CD4-positive, alpha-beta T cell treated with Interleukin-17A for 4 hours (primary cell): ENCODE measurements at places on chromosomes 12 and 14.

DNA sequence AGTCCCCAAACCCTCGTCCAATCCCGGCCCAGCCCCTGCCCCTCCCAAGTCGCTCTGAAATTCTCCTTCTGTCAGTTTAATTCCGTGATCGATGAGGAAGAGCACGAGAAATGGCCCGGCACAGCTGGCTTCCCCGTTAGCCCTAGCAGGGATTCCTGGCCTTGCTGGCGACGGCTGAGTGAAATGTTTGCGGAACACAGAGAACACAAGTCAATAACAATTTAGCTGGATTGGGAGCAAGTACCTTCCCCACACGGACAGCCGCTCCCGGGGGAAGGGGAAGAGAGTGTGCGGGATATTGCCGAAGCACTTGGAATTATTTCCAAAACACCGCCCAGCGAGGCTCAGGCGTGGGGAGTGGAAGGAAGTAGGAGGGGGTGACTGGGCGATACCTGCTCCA is 134.6 kb downstream of the RBM19 start:
- no peak for DNase-seq

- DNase-seq, result no peak
Measured at GRCh38 chr12:50119387-50119786, 7.4 kb downstream of the COX14 start.

GRCh38 chr12:58727521-58727920 is 192.8 kb downstream of the LRIG3 start:
- no peak for DNase-seq

DNA sequence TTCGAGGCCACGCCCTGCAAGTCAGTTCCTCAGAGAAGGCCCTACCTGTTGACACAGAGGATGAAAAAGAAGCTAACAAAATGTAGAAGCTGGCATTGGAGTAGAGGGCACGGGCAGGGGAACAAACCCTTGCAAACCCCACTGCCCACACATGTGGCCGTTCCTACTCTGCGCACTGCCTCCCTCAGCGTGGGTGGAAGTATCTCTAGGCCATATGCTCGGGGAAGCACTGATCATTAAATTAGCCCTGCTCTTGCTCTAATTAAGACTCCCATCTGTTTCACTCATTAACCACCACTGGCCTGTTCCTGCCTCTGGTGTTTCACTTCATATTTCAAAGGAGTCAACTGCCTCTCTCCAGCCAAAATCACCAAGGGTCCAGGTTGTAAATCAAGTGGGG is 201.2 kb upstream of the SFSWAP start:
- DNase-seq, result no peak

GRCh38 chr12:72133497-72134055 is 138.6 kb upstream of the TRHDE start:
- no peak for DNase-seq

DNA sequence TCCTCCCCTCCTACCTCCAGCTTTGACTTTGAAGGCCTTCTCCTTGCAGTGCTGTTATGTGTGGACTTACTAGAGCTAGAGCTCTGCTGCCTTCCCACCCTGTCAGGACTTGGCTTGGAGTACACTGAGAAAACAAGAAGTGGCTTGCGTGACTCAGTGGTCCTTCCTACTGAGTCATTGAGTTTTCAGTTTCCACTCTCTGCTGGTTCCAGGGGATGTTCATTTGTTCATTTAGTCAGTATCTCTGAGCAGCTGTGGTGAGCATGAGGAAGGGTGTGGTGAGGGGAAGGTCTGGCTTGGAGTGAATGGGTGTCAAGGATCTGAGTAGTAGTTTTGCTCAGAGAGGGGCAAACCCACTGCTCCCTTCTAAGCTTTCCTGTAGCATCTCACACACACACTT is 17.2 kb upstream of the ELK3 start:
- DNase-seq, result peak; percentile 74

DNA sequence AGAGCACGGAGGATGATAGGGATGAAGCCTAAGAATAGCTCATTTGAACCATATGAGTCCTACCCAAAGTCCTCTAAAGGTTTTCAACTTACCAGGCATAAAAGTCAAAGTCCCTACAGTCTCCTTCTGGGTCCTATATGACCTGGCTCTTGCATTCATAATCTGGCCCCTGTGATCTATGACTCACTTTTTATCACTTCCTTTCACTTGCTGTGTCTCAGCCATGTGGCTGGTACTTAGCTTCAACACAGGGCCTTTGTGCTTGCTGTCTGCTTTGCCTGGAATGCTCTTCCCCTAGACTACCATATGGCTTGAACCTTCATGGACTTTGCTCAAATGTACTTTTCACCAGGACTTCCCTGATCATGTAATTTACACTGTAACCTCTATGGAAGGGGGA is 137.6 kb upstream of the TMTC1 start:
- no peak for DNase-seq

DNA sequence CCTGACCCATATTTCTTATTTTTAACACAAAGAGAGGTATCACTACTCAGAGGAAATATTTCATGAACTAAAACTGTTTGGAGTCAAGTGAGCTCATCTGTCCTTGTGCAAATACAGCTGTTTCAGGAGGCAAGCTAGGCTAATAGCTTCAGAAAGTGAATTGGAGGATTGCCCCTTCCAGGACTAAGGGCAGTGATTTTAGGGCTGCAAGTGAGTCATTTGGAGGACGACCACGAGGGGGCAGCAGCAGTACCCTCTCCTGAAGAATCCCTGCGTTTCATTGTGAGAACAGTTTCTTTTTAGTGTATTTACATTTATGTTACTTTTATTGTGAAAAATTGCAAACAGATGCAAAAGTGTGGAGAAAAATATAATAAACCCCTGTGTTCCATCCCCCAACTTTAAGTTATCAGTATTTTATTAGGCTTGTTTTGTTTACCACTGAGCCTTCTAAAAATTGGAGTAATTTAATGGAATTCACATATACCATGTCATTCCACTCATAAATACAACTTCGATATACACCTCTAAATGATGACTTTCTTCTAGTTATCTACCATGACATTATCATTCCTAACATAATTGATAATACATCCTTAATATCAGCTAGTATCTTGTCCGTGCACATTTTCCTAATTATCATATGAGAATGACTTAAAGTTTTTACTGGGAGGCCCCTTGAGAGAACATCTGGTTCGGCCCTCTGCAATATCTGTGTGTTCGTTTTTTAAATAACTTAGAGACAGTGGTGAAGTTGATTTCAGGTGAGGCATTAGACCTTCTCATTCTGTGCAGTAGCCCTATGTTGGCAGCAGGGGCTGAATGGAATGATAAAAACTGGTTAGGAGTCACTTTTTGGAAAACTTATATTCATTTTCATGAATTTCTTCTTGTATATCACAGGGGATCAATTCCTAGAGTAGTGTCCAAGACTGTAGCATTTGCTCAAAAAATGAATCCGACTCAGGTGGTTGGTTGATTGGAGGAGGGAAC is 13.7 kb downstream of the FOXJ2 start:
- DNase-seq, result peak; percentile 93
